ENCODE measurements at places on chromosomes 6 and 20.

DNA sequence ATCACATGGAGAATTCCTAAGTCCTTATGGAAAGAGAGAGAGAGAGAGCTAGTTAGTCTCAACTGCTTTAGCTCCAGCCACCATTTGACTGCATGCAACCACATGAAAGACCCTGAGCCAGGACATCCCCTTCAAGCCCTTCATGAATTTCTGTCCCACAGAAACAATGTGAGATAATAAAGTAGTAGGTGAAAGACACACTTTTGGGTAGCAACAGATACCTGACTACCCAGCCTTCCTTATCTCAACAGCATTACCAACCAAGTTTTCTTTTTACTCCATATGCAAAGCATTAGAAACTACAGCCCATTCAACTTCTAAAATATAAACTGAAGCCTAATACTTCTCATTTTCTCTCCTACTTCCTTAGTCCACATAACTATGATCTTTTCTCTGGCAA lies 23.2 kb upstream of the THEMIS start:
- no peak for DNase-seq

GRCh38 chr6:129644567-129645015 lies 65.4 kb downstream of the ARHGAP18 start:
- DNase-seq = peak; percentile 79

DNA sequence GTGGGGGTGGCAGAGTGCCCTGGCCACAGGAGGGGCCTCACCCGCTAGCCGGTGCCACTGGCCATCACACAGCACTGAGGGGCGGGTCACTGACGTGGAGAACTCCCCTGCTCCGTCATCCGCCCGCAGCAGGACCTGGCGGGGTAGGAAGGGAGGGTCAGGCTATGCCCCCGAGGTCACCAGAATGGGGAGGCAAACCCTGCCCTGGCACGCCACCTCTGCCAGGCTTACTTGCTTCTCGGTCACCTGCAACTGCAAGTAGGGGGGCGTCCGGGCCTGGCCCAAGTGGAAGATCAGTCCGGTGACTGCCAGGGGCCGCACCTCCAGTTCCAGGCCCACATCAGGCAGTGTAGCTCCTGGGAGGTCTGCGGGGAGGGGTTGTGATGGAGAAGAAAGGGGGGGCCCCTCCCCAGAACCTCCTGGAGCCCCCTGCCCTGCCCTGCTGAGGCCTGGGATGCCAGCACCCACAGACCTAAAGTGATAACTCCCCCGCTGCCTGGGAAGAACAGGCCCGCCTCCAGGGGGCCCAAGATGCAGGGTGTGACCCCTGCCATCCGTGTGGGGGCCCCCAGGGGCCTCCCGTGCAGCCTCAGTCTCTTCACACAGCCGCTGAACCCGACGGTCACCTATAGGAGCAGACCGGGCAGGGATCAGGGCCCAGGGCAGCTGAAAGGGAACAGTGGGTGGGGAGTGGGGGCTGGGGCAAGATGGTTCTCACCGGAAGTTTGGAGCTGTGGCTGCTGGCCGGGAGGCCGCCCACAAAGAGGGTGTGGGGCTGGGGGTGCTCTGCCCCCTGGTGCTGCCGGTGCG lies 7.4 kb downstream of the ADRM1 start:
- no peak for DNase-seq

DNA sequence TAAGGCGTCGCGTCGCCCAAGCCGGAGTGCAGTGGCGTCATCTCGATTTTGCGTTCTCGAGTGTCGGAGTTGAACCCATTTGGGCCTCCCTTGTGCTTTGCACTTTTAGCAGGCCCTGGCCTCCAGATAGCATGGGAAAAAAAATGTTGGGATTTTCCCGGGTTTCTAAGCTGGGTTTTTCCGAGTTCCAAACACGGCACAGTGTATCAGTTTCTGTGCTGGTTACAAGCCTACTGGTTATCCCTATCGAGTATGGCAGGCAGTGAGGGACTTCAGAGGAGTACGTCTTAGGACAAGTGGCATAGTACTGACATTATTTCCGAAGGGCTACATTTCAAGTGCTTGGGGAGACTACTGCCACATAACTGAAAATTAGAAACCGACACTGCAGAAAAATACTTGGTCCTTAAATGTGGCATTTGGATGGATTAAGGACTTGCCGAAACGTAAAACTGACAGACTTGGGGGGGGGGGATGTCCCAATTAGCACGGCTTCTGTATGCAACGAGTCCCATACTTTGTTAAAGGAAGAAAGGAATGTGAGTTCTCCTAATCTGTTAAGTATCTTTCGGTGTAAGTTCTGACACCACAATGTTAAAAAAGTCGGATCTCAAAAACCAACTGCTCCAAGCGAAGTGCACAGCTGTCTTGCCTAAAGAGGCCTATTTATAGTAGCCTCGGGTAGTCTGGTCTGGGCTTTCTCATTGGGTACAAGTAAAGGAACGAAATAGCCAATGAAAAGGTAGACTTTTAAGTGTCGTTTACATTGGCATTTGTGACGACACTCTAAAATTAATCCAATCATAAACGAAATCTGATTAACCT lies 70.2 kb downstream of the HFE start:
- DNase-seq = peak; percentile 99

DNA sequence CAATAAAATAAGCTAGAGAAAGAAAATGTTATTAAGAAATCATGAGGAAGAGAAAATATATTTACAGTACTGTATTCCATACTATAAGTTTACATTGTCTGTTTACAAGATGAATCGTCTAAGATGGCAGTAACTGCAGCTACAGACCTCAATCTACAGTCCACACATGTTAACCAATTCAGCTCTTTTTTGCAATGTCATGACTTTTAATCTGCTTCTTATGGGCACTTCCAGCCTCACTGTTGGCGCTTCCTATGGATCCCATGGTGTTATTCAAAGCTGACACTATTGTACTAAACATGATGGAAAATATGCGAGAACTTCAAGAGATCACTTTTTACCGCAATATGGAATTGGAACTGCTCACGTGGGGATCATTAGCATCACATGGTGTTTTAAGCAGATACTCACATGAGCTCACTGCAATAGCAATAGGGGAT lies 451.5 kb upstream of the CITED2 start:
- no peak for DNase-seq

- peak; percentile 17 for DNase-seq
These were observed 393.7 kb downstream of the ZFAND3 start for GRCh38 chr6:38213251-38213658.

GRCh38 chr20:51196991-51197651 lies 174.2 kb upstream of the KCNG1 start:
- no peak for DNase-seq

DNA sequence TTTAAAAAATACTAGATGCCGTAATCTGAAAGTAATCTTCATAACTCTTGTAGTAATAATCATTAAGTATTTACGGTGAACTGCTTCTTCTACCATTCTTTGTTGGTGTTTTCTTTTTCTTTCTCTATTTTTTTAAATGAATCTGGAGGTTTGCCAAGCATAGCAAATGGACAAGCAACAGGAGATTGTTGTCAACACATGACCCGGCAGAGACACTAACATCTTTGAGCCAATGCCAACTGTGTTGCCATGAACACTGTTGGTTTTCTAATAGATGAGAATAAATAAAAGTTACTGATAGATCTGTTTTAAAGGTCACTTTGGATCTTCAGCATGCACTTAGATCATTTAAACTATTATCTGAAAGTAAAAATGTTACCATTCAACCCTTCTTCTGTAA lies 523.6 kb upstream of the EYS start:
- no peak for DNase-seq

GRCh38 chr20:34083137-34083536 lies 28.9 kb downstream of the EIF2S2 start:
- DNase-seq = peak; percentile 64

GRCh38 chr20:3935956-3936340 lies 46.8 kb downstream of the PANK2 start:
- no peak for DNase-seq

- peak; percentile 70 for DNase-seq
These were observed 127.5 kb upstream of the COL21A1 start for GRCh38 chr6:56374841-56375369.

GRCh38 chr6:105346052-105346451 lies 56.8 kb downstream of the PREP start:
- peak; percentile 91 for DNase-seq

GRCh38 chr20:23147964-23148730 lies 62.0 kb upstream of the CD93 start:
- DNase-seq = peak; percentile 89

DNA sequence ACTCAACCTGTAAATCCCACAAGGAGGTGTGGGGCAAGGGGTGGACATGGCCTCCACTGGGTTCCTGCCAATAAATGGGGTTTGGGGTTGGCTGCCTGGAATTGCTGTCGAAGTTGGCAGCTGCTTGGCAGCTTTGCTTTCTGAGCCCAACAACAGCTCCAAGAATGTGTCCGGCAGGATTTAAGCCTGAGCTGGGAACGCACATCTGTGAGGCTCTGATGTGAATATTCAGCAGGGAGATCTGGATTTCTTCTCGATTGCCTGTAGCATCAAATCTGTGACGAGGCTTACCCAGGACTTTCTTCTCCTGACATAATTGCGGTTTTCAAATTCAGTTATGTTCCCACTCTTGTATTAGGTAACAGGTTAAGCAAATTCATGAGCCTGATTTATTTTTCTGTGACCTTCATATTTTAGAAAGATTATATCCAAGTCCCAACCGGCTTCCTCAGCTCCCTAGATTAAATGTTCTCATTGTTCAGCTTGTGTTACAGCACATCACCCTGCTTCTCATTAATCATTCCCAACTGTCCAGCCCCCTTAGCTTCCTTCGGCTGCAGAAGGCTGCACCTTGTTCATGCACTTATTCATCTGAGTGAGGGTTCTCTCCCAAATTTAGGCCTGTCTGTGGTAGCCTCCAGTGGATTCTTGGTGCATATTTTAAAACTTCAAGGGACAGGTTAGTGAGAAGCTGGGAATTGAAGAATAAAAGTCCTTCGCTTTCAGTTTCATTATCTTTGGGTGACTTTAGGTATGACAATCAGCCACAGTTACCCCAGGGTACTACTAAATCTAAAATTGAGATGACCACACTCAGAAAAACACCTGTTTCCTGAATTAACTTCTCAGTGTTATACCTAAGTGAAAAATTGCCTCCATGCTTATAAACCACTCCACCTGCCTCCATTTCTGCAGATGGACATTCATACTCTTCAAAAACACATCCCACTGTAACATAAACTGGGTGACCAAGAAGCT lies 310.0 kb downstream of the ESR1 start:
- no peak for DNase-seq

DNA sequence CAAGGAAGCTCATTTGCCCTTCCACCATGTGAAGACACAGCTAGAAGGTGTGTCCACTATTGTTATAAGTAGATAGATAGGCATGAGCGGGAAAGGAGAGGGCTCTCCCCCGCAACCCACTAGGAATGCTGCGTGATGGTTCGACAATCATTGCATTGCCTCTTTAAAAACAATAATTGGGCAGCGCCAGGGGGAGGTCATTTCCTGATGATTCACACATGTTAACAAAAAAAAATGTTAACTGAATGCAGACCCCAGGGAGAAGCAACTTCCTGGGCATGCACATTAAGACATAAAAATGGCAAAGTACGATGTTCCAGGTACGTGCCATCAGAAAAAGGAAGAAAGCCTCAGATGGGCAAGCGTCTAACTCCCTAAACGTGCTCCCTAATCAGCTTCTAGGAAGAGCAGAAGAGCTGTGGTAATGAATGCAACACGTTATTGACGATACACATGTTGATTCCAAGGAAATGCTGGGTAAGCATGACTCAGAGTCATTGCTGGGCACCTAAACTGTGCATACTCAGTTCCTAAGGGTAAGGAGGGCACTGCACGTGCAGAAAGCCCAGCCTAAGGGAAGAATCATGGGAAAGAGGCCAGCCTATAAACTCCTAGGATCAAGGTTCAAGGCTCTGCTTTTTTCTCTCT lies 113.7 kb downstream of the FAM217A start:
- DNase-seq = peak; percentile 42
